IPS DF 6.9 (cell line): ENCODE measurements at places on chromosomes 13 and 19.

DNA sequence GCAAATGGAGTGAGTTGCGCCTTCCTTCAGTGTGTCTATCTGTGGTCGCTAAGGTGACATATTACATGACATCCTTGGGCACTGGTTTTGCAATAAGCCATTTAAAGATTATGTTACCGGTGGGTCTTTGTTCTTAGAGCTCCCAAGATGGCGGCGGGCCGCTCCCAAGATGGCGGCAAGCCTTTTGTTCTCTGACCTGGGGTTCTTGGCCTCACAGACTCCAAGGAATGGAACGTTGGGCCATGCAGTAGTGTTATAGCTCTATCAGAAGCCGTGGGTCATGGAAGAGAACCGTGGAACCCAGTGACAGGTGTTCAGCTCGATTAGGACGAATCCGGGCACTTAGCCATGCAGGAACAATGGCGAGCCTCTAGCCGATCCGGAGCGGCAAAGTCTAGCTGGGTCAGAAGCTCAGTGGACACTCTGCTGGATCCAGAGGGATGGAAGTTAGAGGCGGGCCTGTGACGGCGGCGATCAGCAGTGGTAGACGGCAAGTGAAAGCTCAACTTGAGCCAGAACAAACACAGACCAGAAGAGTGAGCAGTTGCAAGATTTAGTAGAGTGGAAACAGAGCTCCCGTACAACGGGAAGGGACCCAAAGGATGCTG is 188.6 kb downstream of the TEX29 start:
- DNase-seq = no peak

DNA sequence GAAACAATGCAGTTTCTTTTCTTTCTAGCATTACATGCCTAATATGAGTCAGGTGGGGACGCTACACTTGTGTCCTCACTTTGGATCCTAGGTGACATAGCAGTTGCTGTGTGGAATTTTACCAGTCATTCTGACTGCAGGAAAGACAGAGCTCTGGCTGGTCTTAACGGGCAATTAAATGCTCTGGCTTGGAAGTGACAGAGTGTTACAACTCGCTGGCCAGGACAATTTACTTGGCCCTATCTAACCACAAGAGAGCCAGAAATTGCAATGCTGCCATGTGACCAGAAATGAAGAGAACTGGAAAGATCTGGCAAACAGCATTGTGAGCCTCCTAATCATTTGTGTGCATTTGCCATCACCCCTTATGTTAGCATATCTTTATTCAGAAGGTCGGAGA is 351.1 kb downstream of the DCT start:
- DNase-seq = no peak

DNA sequence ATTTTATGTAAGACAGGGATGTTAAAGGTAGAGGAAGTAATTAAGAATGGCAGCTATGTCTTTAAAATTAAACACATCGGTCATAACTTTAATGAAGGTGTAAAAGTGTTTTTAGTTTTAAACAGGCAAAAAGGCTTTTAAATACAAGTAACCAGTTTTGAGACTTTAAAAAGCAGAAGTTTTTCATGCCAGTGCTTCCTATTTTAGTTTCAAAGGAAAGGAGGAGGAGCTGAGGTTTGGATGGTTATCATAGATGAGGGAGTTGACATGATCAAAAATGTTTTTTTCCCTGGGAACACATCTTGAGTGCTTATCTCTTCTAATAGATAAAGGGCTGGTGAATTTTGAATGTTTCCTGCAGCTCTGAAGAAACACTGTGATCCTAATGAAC is 42.9 kb downstream of the LRCH1 start:
- DNase-seq = no peak

- DNase-seq = no peak
Measured at GRCh38 chr19:13149628-13150186, 468 bp downstream of the STX10 start.

- DNase-seq = no peak
Measured at GRCh38 chr13:71609271-71609670, 257.7 kb downstream of the DACH1 start.

DNA sequence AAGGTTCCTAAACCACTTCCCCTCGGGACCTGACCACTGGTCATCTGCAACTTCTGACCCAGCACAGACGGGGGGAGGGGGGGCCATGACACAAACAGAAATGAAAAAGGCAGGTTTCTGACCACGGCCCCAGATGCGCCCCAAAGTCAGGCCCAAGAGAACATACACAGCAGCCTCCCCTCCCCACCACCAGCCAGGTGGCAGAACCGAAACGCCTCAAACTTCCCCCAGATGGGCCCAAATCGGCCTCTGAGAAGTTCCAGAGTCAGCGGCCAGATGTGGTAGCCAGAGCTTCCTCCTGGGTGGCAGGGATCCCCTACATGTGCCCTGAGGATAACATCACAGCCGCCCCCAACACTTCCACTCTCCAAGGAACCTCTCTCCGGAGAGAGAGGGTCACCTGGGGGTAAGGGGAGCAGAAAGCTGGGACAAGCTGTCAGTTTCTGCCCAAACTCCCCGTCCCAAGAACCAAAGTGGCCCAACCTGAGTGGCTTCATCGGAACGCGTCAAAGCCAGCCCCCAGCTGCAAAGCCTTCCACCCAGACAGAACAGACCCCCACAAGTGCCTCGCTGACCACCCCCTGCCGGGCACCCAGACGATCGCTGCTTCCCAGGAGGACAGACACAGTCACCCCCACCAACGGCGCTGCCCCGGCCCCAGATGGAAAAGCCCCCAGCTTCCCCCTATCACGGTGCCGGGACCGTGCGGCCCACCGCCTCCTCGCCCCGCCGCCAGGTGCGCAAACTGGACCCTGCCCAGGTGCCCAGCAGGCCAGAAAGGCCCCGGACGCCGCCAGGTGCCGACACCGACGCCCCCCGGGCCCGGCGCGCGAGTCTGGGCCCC is 800 bp downstream of the ELL start:
- DNase-seq = no peak

DNA sequence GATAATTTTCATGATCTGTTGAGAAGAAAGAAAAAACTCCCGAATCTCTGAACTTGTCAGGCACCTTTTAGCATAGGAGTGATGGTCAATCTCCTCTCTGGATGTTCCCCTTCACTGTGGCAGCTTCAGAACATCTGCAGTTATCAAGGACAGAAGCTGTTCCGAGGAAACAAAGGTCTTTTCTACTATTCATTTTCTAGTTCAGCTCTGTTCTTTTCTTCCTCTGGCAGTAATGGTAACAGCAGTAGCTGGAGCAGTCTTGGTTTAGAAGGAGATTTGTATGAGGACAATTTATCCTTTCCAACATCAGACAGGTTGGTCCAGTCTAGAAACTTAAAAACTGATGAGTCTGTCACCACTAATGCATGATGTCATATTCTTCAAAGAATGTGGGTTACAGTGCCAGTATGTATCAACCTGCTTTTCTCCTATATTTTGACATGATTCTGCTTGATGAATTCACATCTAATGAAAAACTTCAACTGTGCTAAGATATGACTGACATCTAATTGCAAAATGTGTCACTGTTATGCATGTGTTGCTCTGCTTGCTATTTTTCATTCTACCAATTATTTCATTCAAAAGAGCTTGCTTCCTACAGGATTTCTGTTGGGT is 41.0 kb downstream of the AKAP11 start:
- no peak for DNase-seq

DNA sequence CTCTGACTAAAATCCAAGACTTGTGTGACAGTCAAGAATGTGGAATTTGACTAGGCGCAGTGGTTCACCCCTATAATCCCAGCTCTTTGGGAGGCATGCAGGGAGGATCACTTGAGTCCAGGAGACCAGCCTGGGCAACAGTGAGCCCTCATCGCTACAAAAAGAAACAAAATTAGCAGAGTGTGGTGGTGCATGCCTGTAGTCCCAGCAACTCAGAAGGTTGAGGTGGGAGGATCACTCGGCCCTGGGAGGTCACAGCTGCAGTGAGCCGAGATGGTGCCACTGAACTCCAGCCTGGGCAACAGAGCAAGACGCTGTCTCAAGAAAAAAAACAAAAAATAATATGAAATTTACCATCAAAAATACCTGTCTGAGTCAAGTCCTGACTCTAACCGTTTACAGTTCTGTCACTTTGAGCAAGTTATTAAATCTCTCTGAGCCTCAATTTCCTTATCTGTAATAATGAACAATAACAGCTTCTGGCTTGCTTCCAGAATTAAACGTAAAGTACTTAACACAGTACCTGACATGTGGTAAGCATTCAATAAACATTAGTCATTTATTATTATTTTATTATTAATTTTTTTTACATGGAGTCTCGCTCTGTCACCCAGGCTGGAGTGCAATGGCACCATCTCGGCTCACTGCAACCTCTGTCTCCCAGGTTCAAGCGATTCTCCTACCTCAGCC is 204.6 kb upstream of the TSC22D1 start:
- DNase-seq = no peak

GRCh38 chr13:30457306-30457891 is 8.3 kb downstream of the HMGB1 start:
- no peak for DNase-seq

DNA sequence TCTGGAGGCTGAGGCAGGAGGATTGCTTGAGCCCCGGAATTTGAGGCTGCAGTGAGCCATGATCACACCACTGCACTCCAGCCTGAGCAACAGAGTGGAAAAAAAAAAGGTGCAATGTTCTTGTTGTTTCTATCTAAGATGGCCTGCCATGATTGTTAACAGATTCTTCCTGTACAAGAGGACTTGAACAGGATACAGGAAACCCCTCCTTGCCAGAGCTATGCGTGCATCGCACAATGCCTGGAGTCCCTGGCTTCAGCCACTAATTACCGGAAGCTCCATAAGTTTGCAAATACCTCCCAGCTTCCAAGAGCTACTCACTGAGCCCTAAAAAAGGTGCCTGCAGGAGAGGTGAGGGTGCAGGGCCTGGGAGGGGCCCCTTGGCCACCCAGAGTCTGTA is 13.1 kb upstream of the HIF3A start:
- no peak for DNase-seq

DNA sequence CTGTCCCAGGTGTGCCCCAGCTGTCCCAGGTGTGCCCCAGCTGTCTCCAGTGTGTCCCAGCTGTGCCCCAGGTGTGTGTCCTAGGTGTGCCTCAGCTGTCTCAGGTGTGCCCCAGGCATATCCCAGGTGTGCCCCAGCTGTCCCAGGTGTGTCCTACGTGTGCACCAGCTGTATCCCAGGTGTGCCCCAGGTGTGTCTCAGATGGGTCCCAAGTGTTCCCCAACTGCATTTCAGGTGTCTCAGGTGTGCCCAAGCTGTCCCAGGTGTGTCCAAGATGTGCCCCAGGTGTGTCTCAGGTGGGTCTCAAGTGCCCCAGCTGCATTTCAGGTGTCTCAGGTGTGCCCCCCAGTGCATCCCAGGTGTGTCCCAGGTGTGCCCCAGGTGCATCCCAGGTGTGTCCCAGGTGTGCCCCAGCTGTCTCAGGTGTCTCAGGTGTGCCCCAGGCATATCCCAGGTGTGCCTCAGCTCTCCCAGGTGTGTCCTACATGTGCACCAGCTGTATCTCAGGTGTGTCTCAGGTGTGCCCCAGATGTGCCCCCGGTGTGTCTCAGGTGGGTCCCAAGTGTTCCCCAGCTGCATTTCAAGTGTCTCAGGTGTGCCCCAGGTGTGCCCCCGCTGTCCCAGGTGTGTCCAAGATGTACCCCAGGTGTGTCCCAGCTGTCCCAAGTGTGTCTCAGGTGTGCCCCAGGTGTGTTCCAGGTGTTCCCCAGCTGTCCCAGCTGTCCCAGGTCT is 1.3 kb upstream of the GRK1 start:
- DNase-seq = no peak

- no peak for DNase-seq
Measured at GRCh38 chr19:42764836-42765235, 642 bp downstream of the PSG8 start.

DNA sequence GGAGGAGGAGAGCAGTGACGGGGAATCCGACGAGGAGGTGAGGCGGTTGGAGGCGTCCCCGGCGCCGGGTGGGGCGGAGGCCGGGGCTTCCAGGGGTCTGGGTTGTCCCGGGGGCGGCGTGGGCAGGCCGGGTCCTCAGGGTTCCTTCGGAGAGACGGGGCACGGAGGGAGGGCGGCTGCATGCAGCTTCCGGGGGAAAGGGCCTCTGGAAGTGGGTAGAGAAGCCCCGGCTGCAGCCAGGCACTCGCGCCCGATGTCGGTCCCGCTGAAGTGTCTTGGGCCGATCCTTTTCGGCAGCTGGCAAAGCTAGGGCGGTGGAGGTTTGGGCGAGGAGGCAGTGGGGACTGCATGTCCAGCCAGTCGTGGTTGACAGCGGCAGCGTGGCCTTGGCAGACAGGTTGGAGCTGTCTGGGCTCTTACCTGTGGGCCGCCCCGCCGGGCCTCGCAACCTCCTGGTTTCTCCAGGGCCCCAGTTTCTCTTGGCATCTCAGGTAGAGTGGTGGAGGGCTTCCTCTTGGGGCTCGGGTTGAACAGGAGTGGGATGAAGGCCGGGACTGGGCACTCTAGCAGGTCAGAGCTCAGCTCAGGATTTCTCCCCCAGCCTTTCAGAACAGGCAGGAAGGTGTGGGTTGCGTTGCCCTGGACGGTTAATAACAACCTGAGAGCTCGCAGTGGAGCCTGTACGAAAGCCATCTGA is 690 bp downstream of the KMT2B start:
- DNase-seq = no peak

DNA sequence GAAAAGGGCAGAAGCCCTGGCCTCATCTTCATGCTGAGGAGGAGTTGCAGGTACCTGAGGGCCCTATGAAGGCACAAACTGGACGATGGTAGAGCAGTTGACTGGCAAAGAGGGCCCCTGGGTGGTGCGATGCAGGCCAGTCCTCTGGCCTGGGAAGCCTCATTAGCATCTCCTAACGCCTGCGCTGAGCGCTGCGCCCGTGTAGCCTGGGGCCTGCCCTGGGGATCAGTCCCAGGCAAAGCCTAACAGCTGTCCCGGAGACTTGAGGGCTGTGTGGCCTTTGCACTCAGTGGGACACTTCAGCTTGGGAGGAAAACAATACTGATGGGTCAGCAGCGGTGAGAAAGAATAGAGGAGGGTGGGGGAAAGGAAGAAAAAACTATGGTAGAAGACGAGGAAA is 187.7 kb downstream of the RAP2A start:
- peak; percentile 7 for DNase-seq

GRCh38 chr19:56983171-56983570 is 136.6 kb upstream of the USP29 start:
- no peak for DNase-seq

GRCh38 chr19:58396691-58397532 is 1.5 kb downstream of the RNF225 start:
- DNase-seq = no peak

GRCh38 chr19:45598267-45599001 is 3.6 kb downstream of the GPR4 start:
- no peak for DNase-seq

DNA sequence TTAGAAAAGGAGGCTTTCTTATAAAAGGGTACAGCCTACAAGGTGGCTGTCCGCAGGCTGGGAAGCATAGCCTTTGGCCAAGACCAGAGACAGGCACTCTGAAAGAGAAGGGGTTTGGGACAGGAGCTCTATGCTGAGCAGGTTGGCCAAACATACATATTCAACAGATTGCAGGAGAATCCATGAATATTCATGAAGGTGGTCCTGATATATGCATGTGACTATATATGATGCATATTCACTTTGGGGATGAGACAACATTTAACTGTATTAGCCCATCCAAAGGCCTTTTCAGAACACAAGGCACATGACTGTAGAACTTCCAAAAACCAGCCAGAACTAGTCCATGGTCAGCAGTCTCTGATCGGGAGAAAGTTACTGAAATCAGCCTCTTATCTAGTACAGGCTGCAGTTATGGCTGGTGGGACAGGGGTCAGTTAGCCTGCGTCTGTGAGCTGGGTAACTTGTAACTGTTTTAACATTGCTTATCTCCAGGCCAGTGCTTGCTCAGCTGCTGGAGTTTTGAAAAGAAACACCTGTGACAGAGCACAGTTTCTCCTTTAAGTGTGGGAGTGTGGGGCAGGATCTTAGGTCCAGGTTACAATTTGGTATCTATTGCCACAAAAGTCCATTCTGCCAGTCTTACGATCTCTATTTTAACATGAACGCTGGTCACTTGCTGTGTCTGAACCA is 924.2 kb downstream of the UQCRFS1 start:
- no peak for DNase-seq
